HTR-8/SVneo (cell line): ENCODE measurements at places on chromosomes 2 and 18.

GRCh38 chr2:209719034-209719433 lies 52.6 kb upstream of the UNC80 start:
- peak; percentile 6 for DNase-seq

GRCh38 chr2:174554529-174555150 lies 43.0 kb downstream of the WIPF1 start:
- no peak for DNase-seq

DNA sequence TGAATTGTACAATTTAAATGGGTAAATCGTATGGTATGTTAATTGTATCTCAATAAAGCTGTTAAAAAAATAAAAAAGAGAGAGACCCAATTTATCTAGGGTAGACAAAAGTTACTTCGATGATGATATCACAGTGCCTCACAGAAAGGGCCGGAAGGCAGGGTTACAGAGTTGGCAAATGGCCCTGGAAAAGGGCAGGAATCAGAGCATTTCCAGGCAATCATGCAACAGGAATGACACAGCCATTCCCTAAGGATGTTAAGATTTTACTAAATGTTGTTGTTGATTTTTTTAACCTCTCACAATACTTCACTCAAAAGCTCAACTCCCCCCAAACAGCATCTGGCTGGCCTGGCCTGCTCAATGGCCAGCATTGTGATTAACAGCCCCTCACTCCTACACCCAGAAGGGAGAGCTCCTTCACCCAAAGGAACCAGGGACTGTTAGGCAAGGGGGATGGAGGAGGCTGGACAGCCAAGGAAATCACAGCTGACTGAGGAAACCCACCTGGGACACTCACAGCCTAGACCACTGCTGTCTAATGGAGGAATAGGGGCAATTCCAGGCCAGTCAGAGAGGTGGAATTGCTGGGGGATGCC lies 7.7 kb upstream of the SP100 start:
- DNase-seq = no peak

DNA sequence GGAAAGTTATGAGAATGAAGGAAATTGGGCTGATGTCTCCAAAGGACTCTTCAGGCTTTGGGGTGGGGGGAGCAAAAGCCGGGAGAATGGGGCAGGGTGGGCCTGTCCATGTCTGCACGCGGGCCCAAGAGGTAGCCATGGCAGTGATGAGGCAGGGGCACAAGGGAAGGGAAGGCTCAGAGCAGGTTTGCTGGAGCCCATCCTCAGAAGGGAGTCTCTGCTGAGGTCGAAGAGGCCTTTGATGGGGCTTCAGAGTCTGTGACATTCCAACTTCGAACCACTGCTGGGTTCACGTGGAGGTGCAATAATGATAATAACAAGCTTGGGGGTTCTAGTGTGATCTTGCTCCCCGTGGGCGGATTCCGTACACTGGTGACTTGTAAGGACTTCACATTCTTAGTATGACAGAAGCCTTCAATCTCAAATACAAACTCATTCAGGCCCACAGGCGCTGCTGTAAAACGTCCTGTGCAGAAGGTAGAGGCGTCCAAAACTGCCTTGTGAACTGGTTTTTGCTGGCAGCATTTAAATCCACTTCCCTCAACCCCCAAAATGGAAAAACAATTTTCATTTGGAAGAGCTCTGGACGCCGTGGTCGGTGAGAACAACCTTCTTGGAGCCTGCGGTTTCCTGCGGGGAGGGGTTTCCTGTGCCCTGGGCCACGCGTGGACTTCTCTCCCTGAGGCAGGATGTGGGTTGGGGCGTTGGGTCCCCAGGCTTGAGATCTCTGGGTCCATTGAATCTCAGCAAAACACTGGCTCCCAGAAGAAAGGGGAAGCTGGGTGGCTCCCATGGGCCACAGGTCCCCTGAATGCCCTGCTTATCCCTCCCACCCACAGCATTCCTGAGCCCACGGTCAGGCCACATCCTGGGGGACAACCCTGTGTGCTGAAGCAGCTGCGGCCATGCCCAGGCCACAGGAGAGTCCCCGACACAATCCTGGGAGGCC lies 151.0 kb downstream of the TPO start:
- no peak for DNase-seq

DNA sequence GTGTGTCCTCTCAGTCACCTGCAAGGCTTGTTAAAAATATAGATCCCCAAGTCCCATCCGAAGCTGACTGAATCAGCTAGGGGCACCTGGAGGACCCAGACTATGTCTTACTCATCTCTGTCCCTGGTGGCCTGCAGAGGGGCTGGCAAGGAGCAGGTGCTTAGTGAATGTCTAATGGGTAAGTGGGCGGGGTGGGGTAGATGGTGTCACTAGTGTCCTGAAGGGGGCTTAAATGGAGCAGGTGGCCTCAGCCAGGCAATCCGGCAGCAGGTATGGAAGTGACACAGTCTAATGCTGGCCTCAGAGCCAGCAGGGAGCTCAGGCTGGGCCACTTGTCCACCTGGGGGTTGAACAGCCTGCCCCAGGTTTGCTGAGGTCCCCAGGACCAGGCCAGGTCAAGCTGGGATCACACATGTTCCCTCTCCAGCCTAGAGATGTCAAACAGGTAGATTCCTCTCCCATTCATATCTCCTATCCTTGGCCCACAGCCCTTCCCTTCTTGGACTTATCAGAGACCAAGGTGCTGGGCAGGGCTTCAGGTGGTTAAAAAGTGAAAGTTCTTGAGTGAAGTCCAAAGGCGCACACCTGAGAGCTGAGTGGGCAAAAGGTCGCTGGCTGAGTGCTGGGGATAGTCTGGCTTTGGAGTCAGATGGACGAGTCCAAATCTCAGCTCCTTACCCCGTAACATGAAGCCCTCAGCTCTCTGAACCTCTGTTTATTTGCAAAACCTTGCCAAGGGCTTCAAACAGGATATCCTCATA lies 1.7 kb downstream of the STEAP3 start:
- DNase-seq = no peak

DNA sequence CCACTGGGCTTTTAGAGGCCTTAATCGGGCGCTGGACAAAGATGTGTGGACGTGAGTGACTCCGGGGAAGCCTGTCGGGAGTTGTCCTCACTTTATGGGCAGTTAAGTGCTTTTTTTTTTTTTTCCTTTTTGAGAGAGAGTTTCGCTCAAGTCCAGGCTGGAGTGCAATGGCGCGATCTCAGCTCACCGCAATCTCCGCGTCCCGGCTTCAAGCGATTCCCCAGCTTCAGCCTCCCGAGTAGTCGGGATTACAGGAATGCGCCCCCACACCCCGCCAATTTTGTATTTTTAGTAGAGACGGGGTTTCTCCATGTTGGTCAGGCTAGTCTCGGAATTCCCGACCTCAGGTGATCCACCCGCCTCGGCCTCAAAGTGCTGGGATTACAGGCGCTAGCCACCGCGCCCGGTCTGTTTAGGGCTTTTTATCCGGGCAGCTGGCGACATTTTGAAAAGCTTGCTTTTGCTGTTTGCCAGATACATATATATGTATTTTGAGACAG lies 1.5 kb downstream of the MSH6 start:
- DNase-seq = no peak

DNA sequence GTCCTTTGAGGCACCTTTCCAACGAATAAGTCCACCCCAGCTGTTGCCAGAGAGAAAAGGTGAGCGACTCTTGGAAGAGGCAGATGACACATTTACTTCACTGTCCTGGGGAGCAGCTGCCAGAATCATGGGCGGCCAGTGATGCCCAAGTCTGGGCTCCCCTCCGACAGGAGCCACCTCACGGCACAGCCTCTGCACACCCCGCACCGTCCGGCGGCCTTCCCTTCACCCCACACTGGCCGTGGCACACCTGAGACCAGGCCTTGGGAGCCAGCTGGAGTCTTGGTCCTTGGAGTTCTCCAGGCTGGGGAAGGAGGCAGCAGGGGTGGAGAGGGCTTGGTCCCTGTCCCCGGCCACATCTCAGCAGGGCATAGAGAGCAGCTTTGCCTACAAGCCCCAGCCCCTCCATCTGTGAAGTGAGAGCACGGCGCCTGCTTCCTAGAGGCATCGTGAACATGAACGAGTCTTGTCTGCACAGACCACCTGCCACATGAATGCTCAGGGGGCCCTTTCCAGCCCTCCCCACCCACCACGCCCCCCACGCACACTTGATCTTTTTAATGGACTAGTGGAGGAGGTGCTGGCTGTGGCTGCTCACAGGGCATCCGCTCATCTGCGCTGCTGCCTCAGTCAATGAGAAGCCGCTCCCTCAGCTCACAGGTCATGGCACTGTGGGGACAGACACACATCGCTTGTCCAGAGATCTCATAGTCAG lies 400.2 kb upstream of the MYT1L start:
- no peak for DNase-seq

- peak; percentile 92 for DNase-seq
These were observed 18.1 kb downstream of the EPAS1 start for GRCh38 chr2:46315103-46315890.

DNA sequence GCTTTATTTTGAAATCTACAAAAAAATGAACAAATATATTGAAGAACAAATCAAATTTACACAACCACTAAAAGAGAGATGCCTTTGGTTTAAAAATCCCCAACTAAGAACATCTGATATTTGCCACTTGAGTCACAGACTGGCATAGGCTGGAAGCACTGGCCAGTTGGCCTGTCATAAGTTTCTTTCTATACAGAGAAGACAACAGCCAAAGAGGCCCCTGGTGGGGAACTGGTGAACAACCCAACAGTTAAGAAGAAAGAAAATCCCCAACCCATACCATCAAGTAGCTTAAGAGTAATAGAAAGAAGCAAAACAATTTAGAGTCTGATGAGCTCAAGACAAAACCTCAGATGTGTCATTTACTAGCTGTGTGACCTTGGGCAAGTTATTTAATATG lies 45.5 kb downstream of the OSR1 start:
- DNase-seq = peak; percentile 38

DNA sequence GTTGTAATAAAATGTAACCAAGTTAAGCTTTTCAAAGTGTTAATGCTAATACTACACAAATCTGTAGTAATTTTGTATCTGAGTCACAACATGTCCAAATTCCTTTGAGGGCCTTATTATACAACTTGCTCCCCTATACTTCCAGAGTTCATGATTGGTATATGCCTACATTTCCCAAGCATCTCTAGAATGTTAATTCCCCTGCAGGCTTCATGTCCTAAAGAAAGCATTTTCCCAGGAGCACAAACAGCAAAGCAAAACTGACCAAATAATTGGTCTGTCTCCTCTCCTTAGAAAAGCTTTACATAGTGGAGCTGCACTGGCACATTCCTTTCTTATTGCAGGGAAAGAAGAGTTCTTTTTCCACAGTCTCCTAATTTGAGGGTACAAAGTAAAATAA lies 3.7 kb downstream of the ALS2 start:
- DNase-seq = no peak

DNA sequence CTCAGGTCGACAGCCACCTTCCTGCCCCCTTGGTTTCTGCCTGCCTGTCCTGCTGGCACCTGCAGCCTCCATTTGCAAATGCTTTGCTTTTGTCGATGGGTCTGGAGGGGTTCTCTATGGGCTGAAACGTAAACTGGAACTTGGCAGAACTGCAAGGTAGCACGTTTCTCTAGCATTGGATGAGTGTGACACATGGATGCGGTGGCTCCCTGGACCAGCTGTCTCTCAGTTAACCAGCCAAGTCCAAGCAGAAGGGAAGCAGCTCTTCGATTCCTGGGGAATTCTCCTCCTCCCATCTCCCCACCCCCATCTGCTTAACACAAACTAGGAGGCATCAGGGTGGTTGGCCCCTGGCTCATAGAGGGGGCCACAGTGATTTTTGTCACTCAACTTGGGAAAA lies 57.3 kb downstream of the ITGB1BP1 start:
- DNase-seq = no peak

- DNase-seq = no peak
These were observed 74.4 kb downstream of the MAP3K20 start for GRCh38 chr2:173150087-173150486.

DNA sequence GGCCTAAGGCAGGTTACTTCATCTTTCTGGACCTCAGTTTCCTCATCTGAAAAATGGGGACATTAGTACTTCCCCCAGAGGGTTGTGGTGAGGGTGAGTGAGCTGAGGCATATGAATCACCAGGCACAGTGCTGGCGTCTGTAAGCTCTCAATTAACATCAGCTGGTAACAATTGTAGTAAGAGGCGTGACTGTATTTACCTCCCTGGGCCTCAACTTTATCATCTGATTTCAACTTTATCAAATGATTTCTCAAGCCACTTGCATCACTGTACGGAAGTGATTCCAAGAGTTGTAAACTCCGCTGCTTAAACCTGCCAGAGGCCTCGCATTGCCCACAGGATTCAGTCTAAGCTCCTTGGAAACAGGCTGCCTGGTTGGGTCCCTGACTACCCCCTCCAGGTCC lies 53.6 kb upstream of the PKDCC start:
- no peak for DNase-seq

DNA sequence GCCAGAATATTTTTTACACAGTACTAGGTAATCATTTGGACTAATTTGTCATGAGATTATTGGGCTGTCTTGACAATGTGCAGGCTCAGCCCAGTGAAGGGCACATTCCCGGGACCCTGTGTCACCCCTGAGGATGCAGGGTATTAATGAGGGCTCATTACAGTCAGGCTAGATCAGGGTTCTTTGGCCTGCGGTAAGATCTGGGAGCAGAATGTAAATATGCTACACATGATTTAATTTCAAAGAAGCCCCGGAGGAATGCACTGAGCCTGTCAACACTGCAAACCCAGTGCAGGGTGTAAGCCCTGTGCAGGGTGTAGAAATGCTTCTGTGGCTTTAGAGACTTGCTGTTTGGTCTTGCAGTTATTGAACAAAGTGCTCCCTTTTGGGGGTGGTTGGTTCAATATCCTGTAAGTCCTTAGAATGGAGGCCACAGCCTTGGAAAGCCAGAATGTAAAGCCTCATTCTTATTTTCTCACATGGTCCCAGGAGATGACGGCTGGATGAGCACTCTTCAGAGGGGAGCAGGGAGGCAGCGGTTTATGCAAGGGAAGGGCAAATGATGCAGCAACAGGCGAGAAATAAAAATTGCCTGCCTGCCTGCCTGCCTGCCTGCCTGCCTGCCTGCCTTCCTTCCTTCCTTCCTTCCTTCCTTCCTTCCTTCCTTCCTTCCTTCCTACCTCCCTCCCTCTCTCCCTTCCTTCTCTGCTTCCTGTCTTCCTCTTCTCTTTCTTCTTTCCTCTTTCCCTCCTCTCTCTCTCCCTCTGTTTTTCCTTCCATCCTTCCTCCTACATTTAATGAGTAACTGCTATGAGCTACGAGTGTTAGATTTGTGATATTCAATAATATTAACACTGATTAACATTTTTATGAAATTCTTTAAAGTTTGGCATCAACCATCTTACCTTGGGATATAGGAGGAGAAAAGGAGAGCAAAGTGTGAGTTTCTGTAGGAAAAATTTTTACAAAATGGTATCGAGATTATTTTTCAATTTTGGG lies 148.8 kb downstream of the VAPA start:
- DNase-seq = no peak

DNA sequence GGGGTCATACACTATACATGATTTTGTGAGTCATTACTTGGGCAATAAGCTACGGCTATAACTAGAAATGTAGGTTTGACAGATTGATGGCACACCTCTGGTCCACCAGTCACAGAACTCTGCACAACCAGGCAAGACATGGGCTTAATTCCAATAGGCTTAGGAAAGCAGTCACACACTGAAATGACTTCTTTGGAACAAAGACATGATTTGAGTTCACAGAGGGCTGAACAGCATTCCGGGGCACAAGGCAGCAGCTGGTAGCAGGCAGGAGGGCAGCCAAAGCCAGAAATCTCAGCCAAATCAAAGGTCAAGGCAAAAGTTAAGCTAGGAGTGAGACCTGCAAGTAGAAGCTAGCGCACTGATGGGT lies 27.4 kb downstream of the FABP1 start:
- no peak for DNase-seq

GRCh38 chr2:68272246-68272994 lies 20.1 kb upstream of the PPP3R1 start:
- DNase-seq = no peak

GRCh38 chr2:150909613-150910012 lies 352.1 kb downstream of the RBM43 start:
- DNase-seq = no peak

GRCh38 chr2:216992056-216992675 lies 132.3 kb upstream of the TNP1 start:
- no peak for DNase-seq
